ENCODE measurements at places on chromosomes 6 and 20.

DNA sequence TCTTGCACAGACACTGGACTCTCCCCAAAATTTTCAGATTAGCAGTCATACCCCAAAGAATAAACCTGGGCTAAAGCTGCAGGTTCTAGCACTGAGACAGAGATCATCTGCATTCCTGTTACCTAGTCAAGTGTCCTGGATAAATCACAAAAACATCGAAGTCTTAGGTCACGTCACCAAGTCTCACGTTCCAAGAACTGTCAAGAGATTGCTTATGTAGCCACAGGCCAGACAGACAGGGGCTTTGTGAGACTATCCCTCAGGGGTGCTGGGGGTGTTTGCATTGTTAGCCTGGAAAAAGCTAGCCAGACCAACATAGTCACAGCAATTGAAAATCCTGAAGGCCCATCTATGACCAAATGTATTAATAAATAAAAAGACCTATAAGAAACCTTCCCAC is 243.1 kb upstream of the PREP start:
- peak; percentile 45 for DNase-seq

- DNase-seq: no peak
Observed at GRCh38 chr20:58655328-58656107, 4.4 kb downstream of the STX16 start.

GRCh38 chr20:51195990-51196389 is 173.1 kb upstream of the KCNG1 start:
- DNase-seq: no peak

- DNase-seq: no peak
Observed at GRCh38 chr20:56187534-56188165, 60.9 kb upstream of the MC3R start.

GRCh38 chr6:79042799-79043126 is 35.3 kb downstream of the PHIP start:
- no peak for DNase-seq

- peak; percentile 71 for DNase-seq
Observed at GRCh38 chr20:3238616-3239025, 369 bp downstream of the SLC4A11 start.

GRCh38 chr20:23205211-23205610 is 119.1 kb upstream of the CD93 start:
- no peak for DNase-seq

DNA sequence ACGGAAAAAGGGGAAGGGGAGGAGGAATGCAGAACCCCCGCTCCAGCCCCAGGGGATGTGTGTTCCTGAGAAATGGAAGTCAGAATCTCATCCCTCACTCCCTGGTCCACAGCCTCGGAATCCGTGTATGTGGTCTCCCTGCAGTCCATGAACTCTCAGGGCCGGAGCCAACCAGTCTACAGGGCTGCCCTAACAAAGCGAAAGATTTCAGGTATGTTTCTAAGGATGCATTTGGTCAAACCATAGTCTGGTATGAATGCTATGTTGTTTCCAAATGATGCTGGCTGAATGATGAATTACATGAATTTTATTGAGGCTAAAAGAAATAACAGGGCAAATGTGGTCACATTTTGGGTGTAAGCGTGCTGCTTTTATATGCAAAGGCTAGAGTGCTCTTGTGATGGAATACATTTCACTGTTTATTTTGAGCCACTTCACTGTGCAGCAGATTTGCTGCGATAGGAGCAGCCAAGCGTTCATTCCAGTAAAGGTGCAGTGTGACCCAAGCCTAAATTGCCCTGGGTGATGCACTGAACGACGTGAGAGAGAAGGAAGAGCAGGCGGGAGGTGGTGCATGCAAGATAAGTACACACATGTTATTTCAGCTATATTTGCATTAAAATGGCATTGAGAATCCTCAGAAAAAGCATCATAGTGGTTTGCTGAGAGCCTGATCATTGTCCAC is 52.4 kb downstream of the FNDC1 start:
- DNase-seq: no peak

DNA sequence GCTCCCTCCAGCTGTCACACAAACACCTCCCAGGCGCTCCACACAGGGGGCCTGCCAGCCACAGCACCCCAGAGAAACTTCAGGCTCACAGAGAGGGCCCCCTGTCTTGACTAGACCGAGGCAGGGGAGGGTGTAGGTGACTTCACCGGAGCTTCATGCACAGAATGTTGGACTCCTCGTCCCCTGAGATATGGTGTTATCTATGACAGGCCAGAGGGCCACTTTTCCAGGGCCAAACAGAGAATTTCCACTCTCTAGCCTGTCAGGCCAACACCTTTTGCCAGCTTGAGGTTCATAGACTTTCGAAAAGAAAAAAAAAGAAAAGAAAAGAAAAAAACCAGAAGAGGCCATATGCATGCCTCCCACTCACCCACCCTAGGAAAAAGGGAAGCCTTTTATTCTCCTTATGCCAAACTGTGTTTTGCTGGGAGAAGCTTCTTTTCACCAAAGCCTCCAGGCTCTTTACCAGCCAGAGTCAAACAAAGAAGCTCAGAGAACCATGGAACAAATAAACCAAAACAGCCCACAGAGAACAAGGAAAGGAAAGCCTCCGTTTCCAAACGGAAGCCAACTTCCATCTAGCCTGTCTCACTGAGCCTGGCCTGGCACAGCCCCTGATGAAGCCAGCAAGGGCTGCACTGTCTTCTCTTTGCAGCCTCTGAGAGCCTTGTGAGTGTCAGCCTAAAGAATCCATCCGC is 313.2 kb upstream of the JARID2 start:
- DNase-seq: no peak

DNA sequence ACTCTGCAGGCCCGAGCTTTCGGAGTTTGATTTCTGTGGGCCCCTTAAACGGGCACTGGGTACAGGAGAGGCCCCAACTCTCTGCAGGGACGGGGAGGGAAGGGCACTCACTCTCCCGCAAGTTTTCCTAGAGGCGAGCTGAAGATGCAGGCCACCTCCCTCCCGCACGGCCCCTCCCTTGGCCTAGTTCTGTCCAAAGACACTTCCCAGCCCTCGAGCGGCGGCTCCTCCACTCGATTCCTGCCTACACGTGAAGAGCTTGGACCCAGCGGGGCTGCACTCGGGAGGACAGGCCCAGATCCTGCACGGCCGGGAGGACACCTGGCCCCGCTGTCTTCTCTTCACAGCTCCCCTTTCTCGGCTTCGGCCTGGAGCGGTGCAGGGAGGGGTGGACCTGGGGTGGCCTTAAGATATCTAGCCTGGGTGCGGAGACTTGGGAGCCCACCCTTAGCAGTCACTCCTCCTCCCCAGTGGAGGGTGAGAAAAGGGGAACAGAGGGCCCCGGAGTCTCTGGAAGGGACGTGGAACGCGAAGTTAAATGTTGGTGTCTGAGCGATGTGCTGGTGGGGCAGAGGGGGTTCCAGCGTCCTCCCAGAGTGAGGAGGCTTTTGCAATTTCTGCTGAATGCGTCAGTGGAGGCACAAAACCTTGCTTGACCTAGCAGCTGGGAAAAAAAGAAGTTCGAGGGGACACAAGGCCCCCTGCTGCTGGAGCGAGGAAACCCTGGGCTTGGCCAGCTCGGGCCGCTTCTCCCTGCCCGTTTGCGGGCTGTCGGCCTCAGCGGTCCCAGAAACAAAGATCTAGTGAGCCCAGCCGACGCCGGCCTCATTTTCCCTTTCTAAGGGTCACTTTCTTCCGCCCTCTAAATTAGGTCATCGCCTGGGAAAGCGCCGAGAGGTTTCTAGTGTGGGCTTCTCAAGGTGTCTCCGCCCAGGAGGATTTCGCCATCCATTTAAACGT is 4.9 kb downstream of the OLIG3 start:
- no peak for DNase-seq

DNA sequence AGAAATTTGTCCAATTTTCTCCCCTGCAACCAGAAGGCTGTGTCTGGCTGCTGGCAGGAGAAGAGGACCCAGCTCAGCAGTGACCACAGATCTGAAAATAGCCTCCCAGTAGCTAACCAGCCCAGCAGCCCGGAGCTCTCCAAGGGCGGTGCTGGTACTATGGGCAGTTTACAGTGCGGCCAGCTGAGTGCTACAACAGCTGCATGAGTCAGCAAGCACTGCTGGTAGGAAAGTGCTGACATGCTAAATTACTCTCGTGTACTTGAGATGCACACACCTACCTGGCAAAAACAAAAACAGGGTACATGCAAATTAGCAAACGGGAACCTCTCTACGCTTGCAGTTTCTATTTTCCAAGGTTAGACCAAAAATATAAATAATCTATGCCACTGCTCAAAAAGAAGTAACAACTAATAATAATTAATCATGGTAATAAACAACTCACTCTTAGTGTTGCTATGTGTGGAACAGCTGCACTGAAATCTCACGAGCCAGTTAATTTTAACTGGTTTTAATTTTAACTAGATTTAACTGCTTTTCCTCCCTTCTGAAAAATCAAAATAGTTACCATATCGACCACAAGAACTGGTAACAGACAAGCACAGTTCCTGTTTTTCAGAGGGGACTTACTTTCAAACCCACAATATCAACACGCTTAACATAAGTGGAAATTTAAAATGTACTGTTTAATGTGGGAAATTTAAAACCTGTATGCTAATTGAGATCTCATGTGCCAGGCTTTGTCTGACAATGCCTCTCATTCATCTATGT is 10.8 kb downstream of the BACH2 start:
- peak; percentile 72 for DNase-seq

DNA sequence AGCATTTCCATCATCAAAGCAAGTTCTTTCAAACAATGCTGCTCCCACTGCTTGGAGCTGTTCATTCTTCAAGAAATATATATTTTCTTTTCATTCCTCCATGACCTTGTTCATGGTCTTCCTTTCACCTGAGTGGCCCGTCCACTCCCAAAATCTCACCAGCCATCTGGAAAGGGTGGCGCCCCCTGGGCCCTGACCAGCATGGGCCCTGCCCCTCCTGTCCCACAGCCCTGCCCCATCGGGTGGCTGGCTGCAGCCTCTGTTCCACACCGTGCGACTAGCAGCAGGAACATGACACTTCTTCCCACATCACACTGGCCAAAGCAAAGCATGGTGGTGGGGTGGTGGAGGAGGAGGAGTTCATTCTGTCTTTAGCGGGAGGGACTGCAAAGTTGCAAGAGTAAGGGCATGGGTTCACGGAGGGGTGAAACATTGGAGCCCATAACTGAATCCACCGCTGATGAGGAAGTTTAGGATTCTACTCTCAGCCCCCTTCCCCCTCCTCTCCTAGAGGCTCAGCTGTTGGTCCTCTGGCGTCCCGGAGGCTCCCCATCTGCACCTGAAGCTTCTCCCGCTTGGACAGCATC is 195.2 kb upstream of the SLC24A3 start:
- no peak for DNase-seq

DNA sequence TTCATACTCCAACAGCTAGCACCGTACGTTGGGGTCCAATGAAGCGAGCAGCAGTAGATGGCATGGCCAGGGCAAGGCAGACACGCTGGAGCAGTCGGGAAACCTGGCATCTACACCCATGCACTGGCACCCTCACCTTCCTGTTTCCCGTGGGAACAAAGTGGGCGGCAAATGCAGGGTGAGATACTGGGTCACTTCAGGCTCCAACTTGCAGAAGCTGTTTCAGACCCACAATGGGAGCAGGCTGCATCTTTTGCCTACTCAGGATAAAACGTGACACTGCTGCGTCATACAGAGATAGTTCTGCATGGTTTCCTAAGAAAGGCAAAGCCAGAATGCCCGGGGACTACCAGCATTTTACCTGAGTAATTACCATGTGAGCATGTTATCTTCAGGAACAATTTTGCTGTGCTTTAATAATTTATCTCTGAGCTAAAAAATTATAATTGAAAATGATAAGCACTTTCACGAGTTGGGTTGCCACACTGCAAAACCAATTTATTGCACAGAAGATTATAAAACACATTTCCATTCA is 10.9 kb upstream of the CD93 start:
- no peak for DNase-seq

GRCh38 chr6:28258877-28259777 is at the start of gene NKAPL:
Gene NKAPL (plus strand): TSS chr6:28259297. CDS start chr6:28259372, 75 bp downstream.
- peak; percentile 81 for DNase-seq

GRCh38 chr6:38114976-38115625 is 295.6 kb downstream of the ZFAND3 start:
- no peak for DNase-seq

DNA sequence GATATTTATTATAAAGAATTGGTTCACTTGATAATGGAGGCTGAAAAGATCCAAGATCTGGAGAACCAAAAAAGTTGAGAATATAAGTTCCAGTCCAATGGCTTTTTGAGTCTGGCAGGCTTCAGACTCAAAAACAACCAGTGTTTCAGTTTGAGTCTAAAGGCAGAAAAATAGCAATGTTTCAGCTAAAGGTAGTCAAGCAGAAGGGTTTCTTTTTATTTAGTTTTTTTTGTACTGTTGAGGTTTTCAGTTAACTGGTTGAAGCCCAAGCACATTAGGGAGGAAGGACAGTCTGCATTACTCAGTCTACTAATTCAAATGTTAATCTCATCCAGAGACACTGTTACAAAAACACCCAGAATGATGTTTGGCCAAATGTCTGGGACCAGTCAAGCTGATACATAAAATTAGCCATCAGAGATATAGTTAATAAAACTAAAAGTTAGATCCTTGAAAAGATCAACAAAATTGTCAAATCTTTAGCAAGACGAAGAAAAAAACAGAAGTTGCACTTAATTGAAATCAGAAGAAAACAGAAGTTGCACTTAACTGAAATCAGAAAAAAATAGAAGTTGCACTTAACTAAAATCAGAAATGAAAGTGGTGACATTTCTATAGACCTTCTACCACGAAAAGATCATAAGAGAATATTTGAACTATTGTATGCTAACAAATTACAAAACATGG is 980.3 kb upstream of the FLRT3 start:
- no peak for DNase-seq

GRCh38 chr6:140183881-140184280 is 809.4 kb upstream of the CITED2 start:
- DNase-seq: no peak

- DNase-seq: no peak
Observed at GRCh38 chr20:34331838-34332237, 28.7 kb upstream of the AHCY start.

DNA sequence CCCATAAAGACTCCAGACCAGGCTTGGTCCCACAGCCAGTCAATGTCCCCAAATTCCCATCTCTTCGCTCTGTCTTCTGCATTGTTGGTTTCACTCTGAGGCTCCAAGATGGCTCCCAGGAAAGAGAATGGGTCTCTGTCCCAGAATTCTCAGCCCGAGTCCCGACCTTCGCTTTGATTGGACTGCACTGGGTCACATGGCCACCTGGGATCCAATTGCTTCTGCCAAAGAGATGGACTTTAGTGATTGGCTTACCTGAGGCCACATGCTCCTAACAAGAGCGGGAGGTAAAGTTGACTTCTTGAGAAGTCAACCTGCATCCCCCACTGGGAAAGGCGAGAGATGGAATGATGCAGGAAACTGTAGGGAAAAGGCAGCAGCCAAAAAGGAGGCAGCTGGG is 104.7 kb upstream of the PMEPA1 start:
- DNase-seq: no peak

GRCh38 chr6:46215213-46215612 is 44.4 kb upstream of the ENPP5 start:
- no peak for DNase-seq

DNA sequence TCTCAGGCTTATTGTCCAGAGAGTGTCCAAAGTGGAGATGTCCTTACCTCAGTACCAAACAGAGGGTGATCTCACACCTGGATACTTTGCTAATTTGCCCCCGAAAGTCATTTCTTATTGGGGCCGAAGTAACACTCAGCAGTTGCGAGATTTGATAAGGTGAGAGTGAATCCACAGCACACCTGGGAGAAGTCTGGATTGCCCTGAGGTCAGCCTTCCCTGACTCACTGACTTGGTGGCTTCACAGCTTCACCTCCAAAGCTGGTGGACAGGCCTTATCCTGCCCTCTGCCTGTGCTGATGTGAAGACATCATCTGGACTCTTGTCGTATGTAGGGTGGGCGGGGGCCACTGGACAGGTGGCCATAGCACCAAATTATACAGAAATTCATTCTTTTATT is 101.9 kb upstream of the ARMC2 start:
- DNase-seq: no peak
